ENCODE measurements at places on chromosomes 7 and 10.

DNA sequence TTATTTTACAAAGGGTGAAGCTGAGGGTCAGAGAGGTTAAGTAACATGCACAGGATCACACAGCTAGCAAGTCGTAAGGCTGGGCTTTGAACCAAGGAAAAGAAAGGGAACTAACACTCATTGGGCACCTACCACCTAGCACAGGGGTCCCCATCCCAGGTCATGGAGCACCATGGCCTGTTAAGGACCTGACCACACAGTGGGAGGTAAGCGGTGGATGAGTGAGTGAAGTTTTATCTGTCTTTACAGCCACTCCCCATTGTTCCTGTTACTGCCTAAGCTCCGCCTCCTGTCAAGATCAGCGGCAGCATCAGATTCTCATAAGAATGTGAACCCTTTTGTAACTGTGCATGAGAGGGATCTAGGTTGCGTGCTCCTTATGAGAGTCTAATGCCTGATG lies 222.8 kb downstream of the RAB11FIP2 start:
- no peak for DNase-seq

GRCh38 chr7:3861386-3861785 lies 560.3 kb downstream of the SDK1 start:
- DNase-seq, result no peak

DNA sequence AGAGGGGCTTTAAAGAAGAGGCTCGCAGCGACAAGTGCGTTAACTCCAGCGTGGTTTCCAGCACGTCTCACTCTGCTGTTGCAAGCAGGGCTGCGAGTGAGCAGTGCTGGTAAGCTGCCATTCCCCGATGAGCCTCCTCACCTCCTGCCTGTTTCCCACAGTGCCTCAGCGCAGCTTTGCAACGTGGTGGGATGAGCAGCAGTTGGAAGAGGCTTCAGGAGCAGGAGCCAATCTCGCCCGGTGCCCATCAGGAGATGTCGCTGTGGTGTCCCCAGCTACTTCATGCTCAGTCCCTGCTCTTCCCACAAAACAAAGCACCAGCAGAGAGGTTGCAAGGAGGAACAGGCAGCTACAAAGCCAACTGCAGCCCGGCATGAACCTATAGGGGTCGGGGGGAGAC lies 2.4 kb upstream of the ADARB2 start:
- DNase-seq, result no peak

DNA sequence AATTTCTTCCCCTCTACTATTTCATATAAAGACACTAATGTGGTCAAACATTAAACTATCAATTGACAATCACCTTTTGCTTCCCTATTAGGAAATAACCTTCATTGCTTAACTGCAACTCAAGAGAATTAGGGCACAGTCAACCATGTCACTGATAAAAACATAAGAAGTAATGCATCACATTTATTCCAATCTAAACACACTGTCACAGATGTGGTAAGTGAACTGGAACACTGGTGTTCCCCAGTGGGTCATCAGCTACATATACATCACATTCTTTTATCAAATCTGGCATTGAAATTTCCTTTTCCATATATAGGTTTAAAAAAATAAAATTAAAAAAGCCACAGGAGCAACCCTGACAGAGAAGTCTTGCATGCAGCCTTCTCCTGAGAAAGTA lies 3.7 kb downstream of the TRIL start:
- DNase-seq, result no peak

GRCh38 chr7:400901-401485 lies 111.0 kb downstream of the FOXL3 start:
- no peak for DNase-seq

- no peak for DNase-seq
Measured at GRCh38 chr10:97069576-97070362, 116.0 kb downstream of the SLIT1 start.

- DNase-seq, result no peak
Measured at GRCh38 chr7:70132852-70133690, 534.8 kb downstream of the AUTS2 start.

DNA sequence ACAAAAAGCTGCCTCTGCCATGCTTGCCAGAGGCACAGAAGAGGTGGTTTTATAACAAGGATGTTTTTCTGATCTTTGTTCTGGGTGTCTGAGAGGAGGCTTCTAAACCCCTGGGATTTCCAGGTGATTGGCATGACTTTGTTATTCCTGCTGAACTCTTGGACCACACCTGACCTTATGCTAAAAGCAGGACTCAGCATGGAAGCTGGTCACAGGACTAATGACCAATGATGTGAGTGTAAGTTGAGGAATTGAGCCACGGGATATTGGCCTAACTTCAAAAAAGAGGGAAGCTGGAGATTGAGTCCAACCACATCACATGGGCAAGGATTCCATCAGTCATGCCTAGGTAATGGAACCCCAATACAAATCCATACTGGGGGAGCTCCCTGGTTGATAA lies 437.9 kb downstream of the POM121L12 start:
- no peak for DNase-seq

- no peak for DNase-seq
Measured at GRCh38 chr7:101164071-101164840, 1.1 kb downstream of the VGF start.

DNA sequence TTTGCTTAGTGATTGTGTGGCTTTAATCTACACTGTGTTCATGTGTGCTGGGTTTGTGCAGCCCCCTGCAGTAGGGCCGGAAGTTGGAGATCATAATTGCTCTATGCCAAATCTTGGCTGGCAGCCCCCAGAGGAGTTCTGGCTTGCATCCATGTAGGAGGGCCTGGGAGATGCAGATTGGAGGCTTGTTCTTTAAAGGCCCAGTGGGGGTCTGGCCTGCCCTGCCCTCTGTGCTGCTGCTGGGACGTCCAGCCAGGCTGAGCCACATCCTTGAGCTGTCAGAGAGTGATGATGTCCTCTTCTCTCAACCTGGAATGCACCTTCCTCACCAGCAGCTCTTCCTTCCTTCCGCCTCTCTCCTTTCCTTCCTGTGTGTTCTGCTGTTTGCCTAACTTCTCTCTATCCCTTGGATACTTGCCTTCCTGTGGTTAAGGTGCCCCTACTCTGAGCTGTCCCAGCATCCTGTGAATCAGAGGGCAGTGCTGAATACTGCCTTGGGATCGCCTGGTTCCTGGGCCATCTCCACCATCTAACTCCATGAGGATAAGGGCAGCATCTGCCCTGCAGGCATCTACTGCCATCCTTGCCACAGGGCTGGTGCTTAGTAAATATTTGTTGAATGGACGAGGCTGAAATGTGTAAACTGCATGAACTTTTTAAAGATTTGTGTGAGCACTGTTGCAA lies 30.2 kb downstream of the DOCK1 start:
- DNase-seq, result no peak

GRCh38 chr7:116236020-116236630 lies 25.8 kb downstream of the TES start:
- DNase-seq, result no peak

DNA sequence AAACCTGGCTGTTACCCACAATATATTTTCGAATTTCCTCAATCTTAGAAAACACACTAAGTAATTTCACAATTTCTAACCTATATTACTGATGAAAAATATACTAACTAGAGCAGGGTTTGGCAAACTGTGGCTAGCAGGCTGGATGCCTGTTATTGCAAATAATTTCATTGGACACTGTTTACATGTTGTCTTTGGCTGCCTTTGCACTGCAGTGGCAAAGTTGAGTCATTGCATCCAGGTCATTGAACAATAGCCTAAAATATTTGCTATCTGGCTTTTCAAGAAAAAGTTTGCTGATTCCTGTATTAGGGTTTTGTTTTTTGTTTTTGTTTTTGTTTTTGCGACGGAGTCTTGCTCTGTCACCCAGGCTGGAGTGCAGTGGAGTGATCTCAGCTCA lies 47.2 kb downstream of the KIF11 start:
- peak; percentile 10 for DNase-seq

DNA sequence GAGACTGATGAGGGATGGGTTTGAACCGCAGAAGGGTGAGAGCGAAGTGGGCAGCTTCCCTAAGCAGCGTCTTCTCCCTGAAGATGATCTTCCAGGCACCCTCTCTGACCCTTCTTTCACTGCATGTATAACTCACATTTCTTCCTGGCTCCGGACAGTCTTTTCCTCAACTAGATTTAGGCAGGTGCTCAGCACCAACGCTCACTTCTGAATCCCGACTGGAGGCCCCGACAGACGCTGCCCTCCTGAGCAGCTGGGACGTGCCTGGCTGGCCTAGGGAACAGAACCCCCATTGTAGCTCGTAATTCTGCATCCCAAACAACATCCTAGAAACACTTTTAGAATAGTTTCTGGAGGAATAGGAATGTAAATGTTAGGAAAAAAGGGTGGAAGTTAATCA lies 206.6 kb downstream of the DIP2C start:
- DNase-seq, result no peak

- no peak for DNase-seq
Measured at GRCh38 chr10:114685456-114685855, 27.4 kb upstream of the ABLIM1 start.

DNA sequence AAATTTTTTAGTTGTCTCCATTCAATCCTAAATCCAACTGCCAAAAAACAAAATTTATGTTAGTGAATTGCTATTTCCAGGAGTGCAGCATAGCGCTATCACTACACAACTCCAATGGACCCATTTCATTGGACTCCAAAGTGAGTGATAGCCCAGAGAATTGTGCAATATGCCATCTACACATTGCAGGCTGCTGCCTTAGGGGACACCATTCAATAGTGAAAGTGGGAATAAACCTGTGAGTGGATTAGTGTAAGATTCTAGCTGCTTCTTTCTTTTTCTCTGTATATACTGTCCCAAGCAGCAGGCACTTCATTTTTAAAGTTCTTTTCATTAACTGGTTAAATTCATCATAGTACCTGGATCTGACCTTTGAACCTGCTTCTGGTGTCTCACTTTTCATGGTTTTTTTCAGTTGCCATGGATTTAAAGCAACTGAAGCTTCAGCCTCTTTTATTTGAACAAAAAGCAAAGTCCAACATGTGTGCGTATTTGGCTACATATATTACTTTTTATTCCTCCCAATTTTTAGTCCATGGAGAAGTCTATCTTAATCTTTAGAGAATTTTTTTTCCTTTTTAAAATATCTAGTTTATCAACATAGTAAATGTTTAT lies 97.3 kb downstream of the DGKB start:
- DNase-seq, result no peak

DNA sequence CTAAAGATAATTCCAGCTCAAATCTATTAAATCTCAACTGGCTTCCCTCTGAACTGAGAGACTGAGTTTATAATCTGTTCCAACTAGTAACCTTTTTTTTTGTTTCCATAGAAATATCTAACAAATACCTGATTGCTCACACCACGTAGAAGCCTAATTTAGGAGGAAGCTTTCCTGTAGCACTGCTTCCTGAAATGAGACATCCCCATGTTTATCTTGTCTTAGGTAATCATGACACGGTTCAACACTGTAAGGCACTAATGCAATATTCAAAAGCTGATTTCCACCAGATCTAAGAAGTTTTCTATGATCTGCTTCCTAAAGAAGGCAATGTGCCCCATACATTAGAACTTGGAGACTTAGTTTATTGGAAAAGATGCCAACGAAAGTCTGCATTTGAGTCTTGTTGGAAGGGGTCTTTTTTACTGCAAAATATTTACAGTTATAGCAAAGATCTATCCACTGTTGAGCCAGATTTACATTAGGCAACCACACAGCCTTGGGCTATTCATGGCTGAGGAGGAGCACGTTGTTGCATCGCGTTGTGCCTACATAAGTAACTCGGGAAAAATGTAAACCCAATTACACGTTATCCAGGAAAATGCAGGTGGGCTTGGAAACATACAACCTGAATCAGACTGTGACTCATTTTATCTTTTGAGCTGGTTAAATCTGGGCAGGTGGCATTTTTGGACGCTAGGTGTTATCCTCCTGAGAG lies 66.3 kb downstream of the VIPR2 start:
- DNase-seq, result no peak

DNA sequence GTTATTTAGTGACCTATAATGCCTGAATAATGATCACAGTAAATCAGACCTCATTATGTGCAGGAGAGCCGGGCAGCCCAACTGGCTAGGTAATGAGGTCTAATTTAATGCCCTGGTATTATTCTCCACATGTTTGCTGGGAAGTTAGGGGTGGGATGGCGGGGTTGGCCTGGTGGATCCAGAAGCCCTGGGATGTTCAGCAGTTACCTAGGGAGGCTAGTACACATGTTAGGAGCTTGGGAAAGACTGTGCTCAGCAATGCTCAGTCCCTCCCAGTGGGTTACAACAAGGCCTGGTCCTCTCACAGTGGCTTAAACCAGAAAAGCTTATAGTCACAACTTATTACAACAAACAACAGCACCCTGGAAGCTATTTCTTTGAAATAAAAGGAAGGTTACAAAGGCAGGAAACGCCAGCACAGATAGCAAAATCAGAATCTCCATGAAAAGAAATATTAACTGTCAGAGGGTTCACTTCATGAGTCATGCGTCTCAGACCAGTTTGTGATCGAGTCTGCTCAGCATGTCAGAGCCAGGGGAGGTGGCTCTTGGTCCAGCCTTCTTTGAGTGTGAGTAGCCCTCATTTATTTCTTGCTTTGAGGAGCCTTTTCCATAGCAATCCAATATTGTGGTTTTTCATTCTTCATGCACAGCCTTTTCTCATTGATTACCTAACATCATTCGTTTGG lies 418.6 kb upstream of the NPVF start:
- DNase-seq, result no peak

DNA sequence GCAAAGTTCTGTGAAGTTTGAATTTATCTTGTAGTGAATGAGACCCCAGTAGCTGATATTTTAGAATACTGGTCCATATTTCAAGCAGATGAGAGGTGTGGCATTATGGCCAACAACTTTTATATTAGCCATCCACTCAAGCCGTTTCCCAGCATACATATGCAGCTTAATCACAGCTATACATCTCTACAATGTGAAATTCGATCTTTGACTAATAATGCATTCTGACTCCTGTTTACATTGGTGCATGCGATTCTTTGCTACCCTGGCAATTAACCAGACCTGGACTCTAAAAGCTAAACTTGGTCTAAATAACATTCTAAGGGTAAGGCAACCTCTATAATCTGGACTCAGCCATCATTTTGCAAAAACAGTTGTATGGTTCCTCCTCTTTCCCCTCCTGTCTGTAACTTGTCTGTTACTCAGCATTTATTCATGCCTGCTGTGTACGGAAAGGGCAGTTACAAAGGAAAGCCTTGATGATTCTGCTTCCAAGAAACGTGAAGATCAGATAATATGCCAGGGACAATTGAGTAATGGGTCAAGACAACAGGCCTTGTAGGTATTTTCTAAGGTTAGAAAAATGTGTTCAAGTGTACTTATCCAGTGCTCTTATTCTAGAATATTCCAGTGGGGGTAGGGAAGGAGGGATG lies 50.6 kb downstream of the PNLIPRP2 start:
- DNase-seq, result no peak

GRCh38 chr7:39978230-39978934 lies 28.3 kb downstream of the CDK13 start:
- DNase-seq, result no peak

- no peak for DNase-seq
Measured at GRCh38 chr7:27095050-27095896, 527 bp downstream of the HOXA1 start.

DNA sequence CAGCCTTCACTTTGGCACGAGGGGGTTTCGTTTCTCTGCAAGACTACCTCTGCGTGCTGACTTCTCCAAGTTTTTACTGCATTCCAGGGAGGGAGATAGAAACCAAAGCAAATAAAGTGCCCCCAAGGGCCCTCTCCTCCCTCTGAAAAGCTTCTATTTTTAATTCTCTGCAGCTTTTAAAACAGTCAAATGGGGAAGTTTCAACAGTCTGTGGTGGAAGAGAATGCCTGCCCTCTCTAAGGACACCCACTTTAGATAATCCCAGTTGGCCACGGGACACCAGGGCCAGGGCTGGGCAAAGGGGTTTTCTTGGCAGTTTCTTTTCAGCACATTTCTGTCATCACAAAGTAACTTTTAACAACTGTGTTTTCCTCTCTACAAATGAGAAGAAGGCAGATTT lies 386.7 kb upstream of the NPVF start:
- no peak for DNase-seq
